Spinal cord (tissue), 10 donors: ENCODE measurements at places on chromosomes 2 and 18.

DNA sequence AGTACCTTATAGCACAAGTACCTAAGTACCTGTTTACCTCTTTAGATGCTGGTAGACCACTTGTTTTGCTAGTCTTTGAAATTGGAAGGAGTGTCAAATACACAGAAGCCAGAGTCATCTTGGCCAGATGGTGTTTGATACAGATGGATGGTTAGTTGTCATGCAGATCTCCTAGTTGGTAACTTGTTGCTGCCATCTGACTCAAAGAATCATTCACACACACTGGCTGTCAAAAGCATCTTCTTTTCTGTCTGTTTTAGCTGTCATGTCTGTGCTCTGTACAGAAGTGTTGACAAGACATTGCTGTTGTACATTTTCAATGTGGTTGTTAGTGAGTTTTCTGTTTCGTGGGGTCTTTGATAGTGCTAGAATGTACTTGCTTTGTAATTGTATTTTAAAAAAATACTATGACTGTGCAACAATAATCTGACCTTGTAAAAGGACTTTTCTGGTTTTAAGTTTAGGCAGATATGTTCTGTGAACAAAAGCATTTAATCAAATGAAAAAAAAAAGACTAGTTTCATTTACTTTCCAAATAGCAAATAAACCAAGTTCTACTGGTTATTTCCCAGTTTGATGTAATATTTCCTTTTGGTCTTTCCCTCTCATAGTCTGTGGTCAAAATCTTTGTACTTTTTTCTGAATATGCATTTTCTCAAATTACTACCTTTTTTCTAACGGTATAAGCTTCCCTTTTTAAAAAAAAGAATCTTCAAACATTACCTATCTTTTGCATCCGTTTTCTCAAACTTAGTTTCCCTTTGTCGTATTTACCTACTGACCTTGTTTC, 39.9 kb downstream of the TANK start:
- H3K27me3 ChIP-seq, result no peaks in the 10 kb centered on the region
- no peaks in the 10 kb centered on the region for H3K4me1 ChIP-seq
- H3K36me3 ChIP-seq, result peaks cover 5% of the 10 kb centered on the region
- H3K27ac ChIP-seq, result no peak overlapping the region
- no peak overlapping the region for H3K4me3 ChIP-seq

DNA sequence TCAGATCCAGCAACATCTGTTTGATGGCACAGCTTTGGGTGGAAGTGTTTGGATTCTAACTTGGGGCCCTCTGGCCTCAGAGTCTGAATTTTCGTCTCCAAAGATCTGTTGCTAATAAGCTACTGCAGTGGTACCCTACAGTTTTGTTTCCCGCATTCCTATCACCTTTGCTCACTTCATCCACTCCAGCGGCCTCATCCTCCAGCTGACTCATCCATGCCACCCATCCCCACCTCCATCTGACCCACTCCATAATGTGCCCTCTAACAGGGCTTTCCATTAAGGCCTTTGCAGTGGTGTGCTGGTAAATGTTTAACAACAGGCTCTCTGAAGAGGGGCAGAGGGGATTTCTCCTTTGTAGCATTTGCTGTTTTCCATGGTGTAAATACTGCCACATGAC, 225.5 kb downstream of the TGIF1 start:
- H3K4me3 ChIP-seq, result no peak overlapping the region
- no peak overlapping the region for H3K27ac ChIP-seq
- no peak for DNase-seq
- H3K27me3 ChIP-seq, result no peaks in the 10 kb centered on the region
- H3K4me1 ChIP-seq, result no peaks in the 10 kb centered on the region

DNA sequence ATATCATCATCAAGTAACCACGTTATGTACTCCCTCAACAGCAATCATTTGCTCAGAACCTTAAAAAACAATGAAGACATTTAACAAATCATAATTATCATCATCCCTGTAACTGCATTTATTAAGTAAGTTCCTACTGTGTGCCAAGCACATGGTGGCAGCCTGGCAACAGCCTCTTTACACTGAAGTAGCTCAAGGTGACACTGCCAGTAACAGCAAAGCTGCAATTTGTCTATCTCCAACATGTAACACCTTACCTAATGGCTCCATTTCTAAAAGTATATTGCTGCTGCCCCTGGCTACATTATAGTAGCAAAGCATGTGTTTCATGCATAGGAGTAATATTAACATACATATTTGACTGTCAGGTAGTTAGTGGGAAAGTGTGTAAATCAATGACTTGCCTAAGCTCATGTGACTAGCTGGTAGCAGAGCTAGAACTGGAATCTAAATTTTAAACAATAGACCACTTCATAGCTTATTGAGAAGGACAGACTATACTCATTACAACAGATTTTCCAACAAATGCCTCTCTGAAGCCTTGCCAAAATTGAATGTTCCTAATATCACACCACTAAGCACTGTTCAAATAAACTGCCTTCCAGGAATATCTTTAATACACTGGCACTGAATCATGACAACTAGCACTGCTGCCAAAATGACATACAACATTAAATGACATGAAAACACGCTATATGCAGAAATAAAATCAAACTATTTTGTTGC, 86.7 kb downstream of the L3MBTL4 start:
- H3K36me3 ChIP-seq, result no peaks in the 10 kb centered on the region
- no peak for DNase-seq
- H3K4me3 ChIP-seq, result no peak overlapping the region
- no peaks in the 10 kb centered on the region for H3K4me1 ChIP-seq
- H3K27ac ChIP-seq, result no peak overlapping the region
- no peaks in the 10 kb centered on the region for H3K27me3 ChIP-seq

DNA sequence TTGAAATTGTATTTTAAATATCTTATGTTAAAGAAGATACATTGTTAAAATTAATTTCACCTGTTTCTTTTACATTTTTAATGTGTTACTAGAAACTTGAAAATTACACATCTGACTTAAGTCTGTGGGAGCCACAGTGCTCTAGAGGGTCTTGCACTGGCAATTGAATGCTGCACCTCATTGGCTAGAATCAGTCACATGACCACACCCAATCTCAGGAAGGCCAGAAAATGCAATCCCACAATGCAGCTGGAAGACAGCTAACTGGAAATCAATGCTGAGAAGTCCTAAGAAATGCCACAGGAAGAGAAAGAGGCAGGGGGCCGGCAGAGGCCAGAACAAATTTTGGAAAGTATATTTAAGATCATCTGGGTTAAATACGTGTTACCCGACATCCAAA, 189.2 kb upstream of the POU3F3 start:
- no peak overlapping the region for H3K4me3 ChIP-seq
- no peak for DNase-seq
- no peaks in the 10 kb centered on the region for H3K36me3 ChIP-seq
- H3K4me1 ChIP-seq, result no peaks in the 10 kb centered on the region
- no peaks in the 10 kb centered on the region for H3K27me3 ChIP-seq

- peak; percentile 10 for DNase-seq
- no peaks in the 10 kb centered on the region for H3K4me1 ChIP-seq
- no peaks in the 10 kb centered on the region for H3K27me3 ChIP-seq
- H3K36me3 ChIP-seq, result peaks cover 59% of the 10 kb centered on the region
These were observed 57.9 kb downstream of the HDLBP start for GRCh38 chr2:241257419-241258032.

DNA sequence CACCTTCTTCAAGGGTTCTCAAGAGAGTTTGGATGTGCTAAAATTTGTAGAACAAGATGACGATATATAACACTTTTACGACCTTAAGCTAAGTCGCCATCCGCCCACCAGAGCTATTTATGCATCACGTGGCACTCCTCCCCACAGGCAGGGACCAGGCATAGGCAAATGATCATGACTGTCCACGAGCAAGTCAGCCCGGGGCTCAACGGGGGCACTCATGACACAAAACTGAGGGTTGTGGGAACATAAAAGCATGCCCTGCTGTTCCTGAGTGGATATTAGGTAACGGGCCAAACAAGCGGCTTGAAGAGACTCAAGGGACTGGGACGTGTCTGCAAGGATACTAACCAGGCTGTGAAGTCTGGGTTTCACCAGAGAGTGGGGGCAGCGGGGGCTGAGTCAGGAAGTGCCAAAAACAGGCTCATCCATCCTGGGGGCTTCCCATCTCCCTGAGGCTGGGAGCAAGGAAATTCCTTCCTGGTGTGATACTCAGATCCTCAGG, 58.1 kb downstream of the FAM178B start:
- peak overlapping the region; percentile 12 for H3K4me3 ChIP-seq
- no peaks in the 10 kb centered on the region for H3K36me3 ChIP-seq
- H3K27ac ChIP-seq, result peak overlapping the region; percentile 49
- DNase-seq, result no peak
- H3K27me3 ChIP-seq, result no peaks in the 10 kb centered on the region

DNA sequence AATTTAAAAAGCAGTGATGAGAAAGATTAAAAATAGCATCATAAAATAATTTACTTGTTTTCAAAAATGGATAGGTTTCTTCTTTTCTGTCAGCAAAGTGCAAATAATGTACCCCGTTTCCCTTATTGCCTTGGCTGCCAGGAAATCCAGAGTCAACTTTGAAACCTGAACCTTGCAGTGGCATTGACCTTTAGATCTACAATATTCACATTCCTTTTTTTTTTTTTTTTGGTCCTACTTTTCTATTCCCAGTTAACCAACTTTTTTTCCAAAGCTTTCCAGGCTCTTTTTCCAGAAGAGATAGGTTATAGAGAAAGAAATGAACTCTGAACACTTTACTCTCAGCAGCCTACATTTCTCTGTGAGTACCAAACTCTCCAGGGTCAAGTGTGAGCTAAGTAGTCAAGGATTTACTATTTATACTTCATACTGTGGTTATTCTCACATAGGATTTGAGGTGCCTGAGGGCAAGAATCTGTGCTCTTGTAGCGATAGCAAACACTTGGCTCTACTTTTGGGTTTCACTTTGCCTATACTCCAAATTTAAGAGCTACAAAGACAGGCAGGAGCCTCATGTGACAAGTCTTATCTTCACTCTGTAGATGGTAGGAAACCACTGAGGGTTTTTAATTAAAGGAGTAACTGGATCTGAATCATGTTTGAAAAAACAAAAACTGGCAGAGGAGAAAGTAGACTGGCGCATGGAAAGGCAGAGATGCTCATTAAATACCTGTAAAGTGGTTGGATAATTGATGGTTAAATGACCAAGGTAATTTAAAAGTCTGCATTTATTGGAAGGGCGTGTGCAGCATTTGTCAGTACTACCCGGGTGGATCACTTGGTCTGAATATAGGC, 63.2 kb upstream of the TMEM17 start:
- H3K27ac ChIP-seq, result no peak overlapping the region
- H3K4me3 ChIP-seq, result no peak overlapping the region
- DNase-seq, result no peak
- H3K4me1 ChIP-seq, result peaks cover 12% of the 10 kb centered on the region

DNA sequence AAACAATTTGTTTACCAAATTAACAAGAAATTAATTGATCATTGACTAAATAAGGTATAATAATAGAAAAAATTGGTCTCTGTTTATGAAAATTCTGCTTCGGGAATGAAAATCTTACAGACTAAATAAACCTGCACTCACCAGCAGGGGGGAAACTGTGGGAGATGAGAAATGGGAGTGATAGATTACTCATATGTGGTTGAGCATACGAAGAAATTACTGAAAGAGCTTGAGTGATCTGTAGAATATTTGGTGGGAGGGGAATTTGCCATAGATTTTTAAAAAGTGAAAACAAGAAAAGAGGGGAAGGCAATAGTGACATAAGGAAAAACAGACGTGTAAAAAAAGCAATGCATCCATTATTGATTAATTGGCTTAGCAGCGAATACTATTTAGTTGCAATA, 2.2 kb downstream of the HMSD start:
- H3K27me3 ChIP-seq, result no peaks in the 10 kb centered on the region
- no peak overlapping the region for H3K27ac ChIP-seq
- H3K36me3 ChIP-seq, result no peaks in the 10 kb centered on the region
- H3K4me1 ChIP-seq, result peaks cover 6% of the 10 kb centered on the region

- no peak overlapping the region for H3K4me3 ChIP-seq
- H3K27me3 ChIP-seq, result no peaks in the 10 kb centered on the region
- no peaks in the 10 kb centered on the region for H3K36me3 ChIP-seq
- DNase-seq, result no peak
- peaks cover 4% of the 10 kb centered on the region for H3K4me1 ChIP-seq
These were observed 235.6 kb upstream of the EPHA4 start for GRCh38 chr2:221807706-221808105.

DNA sequence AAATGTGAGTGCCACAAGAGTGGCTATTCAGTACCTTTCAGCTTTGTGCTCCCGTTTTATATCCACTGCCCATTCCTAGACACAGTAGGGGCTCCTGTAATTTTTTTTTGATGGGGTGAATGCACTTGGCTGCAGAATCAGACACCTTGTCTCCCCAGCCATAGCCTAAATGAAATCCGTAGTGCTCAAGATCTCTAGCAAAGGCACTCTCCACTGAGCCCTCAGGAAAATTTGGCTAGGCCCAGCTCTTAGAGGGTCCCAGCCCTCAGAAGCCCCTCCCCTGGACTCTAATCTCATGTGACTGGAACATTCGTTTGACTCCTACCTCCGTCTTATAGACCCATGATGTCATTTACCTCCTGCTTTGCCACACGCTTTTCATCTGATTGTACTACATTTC, 323.9 kb downstream of the SMAD2 start:
- H3K27me3 ChIP-seq, result peaks cover 2% of the 10 kb centered on the region
- H3K27ac ChIP-seq, result no peak overlapping the region
- H3K4me1 ChIP-seq, result peaks cover 15% of the 10 kb centered on the region
- no peak overlapping the region for H3K4me3 ChIP-seq
- no peak for DNase-seq

DNA sequence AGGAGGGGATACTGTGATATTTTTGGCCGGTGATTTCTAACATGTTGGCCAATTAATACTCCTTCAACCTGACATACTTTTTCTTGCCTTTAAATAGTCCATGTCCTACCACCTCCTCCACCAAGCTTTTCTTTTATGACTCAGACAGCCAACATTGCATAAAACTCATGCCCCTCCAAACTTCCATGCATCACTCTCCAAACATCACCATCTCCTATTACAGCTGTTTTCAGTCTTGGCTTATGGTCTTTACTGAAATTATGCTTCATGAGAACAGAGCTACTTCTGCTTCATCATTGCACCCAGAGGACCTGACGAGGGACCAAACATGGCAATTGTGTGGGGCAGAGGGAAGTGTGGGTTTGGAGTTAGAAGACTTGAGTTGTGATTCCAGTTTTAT, 305.4 kb downstream of the LPIN1 start:
- no peak for DNase-seq
- no peak overlapping the region for H3K27ac ChIP-seq
- H3K27me3 ChIP-seq, result no peaks in the 10 kb centered on the region
- no peak overlapping the region for H3K4me3 ChIP-seq
